ENCODE measurements at places on chromosomes 7 and 10.

DNA sequence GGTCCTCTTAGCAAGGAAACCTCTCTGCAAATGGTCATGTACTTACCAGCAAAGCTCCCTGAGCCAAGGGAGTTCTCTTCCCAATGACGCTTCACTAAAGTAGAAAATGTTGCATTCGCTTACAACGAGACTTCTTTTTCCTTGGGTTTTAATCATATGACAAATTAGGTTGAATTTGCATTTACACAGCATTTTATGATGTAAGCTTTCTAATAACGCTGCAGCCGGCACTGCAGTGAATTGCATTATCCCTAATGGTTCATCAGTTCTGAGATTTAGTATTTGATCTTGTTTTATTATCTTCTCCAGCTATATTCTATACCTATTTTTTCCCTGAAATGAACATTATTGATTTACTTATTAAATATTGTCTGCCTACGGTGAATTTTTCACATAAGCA lies 339.3 kb upstream of the PFKP start:
- no peak for DNase-seq

DNA sequence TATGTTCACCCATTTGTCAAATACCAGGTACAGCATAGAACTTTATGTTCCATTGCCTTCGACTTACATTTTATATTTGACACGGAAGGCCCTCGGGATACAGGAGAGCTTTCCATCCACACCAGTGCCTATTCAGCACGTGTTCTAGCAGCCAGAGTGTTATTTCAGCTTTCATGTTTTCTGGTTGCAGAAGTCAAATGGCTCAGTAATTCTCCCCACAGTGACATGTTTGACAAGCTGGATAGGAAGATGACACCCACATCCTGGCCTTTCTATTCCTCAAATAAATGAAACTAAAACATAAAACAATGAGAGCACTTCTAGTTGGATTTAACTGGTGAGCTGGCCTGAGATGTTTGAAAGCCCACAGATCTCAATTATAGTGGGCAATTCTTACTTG lies 173.4 kb downstream of the SORCS1 start:
- DNase-seq, result no peak

DNA sequence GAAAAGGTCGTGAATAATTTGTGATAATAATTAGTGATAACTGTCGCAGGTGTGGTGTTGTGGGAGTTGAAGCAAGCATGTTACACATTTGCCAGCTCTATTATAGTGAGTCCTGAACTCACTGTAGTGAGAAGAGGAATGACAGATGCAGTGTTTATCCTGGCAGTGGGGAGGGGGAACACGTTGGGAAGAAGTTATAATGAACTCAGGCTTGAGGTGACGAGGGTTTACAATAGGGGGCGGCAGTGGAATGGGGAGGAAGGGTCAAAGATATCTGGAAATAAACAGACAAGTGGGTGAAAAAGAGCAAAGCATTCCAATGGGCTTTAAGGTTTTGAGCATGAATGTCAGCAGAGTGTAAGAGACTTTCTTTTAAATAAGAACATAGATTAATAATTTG lies 49.6 kb downstream of the ITPRID1 start:
- DNase-seq, result no peak

GRCh38 chr7:116786791-116787443 lies 75.5 kb upstream of the CAPZA2 start:
- DNase-seq, result peak; percentile 85

DNA sequence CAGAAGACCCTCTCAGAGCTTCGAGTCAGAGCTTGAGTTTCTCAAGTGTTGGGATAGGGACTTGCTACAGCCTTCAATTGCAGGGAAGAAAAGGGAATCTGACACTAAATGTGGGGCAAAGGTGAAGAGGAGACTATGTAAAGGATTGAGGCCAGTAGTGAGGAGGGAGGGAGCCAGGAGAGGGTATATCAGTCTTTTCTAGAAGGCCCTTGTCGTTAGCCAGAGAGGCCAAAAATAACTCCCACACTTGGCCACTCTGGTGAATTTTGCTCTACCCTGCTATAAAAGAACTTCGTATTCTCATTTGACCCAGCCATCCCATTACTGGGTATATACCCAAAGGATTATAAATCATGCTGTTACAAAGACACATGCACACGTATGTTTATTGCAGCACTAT lies 162.0 kb downstream of the MDFIC start:
- DNase-seq, result no peak

Measured in kidney tubule cell (primary cell).